Bone marrow (tissue), 2 donors: ENCODE measurements at places on chromosomes 7 and 10.

DNA sequence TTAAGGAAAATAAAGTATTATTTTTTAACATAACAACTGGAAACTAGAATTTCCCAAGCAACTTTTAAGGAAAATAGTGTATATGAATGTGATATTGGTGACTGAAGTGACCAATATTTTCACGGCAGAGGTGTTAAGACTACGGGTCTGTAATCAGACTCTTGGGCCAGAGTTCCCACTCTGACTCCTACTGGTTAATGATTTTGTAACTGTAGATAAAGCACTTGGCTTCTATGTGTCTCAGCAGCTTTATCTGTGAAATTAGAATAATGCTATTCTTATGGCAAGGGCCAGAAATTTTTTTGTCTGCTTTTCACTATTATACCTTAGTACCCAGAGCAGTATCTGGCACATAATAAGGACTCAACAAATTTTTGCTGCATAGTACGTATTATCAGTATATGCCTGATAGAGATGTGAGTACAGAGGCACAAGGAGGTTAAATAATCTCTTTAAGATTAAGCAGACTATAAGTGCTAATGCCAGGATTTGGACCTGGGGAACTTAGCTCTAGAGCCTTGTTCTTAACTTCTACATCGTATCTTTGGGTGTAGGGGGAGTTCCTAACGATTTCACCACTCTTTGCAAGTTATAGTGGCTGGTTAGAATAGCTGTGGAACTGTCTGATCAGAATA is 186.1 kb upstream of the SLC26A5 start:
- DNase-seq = no peak

DNA sequence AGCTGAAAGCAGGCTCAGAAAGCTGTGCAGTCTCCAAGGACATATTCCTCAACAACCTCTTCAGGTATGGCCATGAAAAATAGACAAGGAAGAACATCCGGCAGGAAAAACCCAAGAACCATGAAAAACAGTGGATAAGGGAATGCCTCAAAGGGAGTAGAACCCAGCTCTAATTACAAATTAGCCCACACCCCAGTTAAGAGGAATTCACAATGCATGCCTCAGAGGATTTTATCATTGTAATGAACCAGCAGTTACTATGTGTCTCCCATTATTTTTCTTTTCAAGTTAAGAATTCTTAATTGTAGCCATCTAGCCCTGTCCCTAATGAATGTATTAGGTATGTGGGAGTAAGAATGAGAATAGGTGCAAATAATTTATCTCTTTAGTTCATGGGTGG is 19.7 kb upstream of the TNKS2 start:
- no peak for DNase-seq

DNA sequence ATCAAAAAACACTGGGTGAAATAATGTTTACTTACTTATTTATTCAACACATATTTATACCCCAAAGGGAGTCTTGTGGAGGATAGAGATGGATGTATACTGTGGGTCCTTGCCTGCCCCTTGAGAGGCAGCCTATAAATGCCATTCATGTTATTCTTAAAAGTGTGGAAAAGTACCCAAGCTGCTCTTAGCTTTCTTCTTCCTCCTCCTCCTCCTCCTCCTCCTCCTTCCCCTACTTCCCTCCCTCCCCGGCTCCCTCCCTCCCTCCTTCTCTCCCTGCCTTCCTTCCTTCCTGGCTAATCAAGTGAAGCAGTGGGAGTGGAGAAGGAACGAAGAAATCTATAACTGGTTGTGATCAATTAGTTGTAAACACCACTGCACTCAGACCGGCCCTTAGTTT is 21.2 kb upstream of the IGF2BP3 start:
- DNase-seq = no peak

- no peak for DNase-seq
Measured at GRCh38 chr10:56068040-56068439, 293.0 kb downstream of the ZWINT start.

- no peak for DNase-seq
Measured at GRCh38 chr7:1974290-1975101, 258.2 kb downstream of the MAD1L1 start.

GRCh38 chr10:6491841-6492609 is 88.1 kb downstream of the PRKCQ start:
- no peak for DNase-seq
